ENCODE measurements at places on chromosomes 3 and 15.

GRCh38 chr3:147793841-147794240, 384.7 kb downstream of the ZIC1 start:
- DNase-seq = no peak

GRCh38 chr3:14319654-14320182, 82.7 kb upstream of the SLC6A6 start:
- peak; percentile 85 for DNase-seq

- no peak for DNase-seq
These were observed 569.6 kb upstream of the AGTR1 start for GRCh38 chr3:148128136-148128535.

DNA sequence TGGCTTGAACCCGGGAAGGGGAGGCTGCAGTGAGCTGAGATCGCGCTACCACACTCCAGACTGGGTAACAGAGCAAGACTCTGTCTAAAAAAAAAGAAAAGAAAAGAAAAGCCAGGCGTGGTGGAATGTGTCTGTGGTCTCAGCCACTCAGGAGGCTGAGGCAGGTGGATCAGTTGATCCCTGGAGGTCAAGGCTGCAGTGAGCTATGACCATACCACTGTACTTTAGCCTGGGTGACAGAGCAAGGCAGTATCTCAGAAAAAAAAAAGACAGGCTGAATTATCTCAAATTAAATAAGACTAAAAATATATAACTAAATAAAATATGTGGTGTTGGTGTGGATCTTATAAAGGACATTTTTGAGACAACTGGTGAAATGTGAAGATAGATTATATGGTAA, 20.6 kb downstream of the SMARCC1 start:
- no peak for DNase-seq

DNA sequence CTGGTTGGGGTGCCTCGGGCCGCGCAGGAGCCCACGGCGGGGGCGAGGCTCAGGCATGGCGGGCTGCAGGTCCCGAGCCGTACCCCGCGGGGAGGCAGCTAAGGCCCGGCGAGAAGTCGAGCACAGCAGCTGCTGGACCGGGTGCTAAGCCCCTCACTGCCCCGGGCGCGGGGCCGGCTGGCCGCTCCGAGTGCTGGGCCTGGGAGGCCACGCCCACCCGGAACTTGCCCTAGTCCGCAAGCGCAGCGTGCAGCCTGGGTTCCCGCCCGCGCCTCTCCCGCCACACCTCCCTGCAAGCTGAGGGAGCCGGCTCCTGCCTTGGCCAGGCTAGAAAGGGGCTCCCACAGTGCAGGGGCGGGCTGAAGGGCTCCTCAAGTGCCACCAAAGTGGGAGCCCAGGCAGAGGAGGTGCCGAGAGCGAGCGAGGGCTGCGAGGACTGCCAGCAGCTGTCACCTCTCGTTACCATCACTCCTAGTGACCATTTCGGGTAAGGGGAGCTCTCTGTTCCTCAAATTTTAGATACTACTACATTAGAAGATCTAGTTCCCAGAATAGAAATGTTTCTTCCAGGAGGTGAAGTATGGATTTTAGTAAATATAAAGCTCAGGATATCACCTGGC, 417.0 kb upstream of the AGTR1 start:
- DNase-seq = no peak

- no peak for DNase-seq
These were observed 137.9 kb upstream of the LIPC start for GRCh38 chr15:58293622-58294550.

- no peak for DNase-seq
These were observed 200.6 kb upstream of the ROBO1 start for GRCh38 chr3:79968418-79968817.

DNA sequence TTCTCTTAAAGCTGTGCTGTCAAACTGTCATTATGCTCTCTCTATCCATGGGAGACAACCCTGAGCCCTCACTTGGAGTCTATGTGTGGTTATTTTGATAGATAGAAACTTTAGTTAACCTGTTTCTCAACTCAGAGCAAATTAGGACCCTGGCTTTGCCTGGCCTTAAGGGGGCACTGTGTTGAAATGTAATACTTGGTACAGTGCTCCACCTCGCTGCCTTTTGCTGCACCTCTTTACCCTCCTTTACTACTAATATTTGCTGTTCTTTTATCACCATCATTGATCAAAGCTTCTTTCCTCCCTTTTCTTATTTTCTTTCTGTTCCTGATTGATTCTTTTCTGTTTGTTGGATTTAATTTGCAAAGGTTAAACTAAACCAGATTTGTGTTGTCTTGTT, 34.3 kb downstream of the STT3B start:
- DNase-seq = peak; percentile 41

GRCh38 chr15:25408428-25408827, 30.4 kb downstream of the UBE3A start:
- no peak for DNase-seq

DNA sequence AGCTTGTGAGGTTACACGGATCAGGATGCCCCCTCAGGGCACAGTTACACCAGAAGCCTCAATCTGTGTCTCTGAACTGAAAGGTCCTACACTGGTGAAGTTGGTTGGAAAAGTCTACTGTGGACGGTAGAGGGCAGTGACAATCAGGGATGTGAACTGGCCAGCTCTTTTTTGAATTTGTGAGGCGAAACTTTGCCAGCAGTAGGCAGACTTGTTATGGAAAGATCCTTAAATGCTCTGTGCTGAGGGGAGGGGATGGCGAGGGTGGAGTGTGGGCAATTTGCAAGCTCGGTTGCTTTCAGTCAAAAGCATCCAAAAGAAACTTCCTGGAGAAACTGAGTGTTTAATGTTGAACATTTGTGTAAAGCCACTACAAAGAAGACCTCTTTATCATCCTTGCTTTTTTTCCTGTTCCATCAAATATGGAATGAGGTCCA, 127.4 kb upstream of the ABHD17C start:
- DNase-seq = peak; percentile 59

GRCh38 chr3:170144437-170144843, 37.1 kb downstream of the PHC3 start:
- no peak for DNase-seq

DNA sequence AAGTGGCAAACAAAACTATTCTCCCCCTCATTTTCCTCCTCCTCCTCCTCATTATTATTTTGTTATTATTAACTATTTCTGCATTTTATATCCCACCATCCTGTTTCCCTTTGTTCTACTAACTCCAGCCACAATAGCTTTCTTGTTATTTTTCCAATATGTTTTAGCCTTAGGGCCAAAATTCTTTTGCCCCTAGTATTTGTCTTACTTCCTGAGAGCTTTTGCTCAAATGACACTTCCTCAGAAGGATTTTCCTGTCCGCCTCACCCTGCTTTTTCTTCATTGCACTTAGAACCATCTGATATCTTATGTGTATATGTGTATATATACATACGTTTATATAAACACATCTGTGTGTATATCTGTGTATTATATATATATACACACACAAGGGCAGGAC, 32.7 kb upstream of the NUDT16 start:
- no peak for DNase-seq

- DNase-seq = no peak
These were observed 607 bp downstream of the LCTL start for GRCh38 chr15:66565141-66565641.

DNA sequence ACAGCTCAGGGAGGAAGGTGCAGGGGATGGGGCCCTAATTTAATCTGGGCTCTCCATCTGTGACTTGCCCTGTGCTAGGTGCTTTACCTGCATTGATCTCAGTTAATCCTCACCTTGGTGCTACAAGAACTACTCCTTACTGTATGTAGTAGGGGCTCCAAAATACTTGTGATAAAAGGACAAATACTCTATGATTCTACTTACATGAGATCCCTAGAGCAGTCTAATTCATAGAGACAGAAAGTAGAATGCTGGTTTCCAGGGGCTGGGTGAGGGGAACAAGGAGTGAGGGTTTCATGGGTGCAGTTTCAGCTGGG, 67.2 kb downstream of the SLC6A1 start:
- no peak for DNase-seq

- no peak for DNase-seq
These were observed 19.2 kb upstream of the MGA start for GRCh38 chr15:41640985-41641384.

DNA sequence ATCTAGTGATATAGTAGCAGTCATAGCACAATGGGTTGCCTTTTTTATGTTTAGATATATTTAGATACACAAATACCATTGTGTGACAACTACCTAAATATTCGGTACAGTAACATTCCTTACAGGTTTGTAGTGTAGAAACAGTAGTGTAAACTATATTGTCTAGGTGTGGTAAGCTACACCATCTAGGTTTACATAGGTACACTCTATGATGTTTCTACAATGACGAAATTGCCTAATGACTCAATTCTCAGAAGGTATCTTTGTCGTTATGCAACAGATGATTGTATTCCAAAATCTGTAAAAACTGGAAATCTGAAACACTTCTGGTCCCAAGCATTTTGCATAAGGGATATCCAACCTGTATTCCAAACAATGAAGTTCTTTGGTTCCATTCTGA, 24.3 kb downstream of the PLOD2 start:
- DNase-seq = no peak

DNA sequence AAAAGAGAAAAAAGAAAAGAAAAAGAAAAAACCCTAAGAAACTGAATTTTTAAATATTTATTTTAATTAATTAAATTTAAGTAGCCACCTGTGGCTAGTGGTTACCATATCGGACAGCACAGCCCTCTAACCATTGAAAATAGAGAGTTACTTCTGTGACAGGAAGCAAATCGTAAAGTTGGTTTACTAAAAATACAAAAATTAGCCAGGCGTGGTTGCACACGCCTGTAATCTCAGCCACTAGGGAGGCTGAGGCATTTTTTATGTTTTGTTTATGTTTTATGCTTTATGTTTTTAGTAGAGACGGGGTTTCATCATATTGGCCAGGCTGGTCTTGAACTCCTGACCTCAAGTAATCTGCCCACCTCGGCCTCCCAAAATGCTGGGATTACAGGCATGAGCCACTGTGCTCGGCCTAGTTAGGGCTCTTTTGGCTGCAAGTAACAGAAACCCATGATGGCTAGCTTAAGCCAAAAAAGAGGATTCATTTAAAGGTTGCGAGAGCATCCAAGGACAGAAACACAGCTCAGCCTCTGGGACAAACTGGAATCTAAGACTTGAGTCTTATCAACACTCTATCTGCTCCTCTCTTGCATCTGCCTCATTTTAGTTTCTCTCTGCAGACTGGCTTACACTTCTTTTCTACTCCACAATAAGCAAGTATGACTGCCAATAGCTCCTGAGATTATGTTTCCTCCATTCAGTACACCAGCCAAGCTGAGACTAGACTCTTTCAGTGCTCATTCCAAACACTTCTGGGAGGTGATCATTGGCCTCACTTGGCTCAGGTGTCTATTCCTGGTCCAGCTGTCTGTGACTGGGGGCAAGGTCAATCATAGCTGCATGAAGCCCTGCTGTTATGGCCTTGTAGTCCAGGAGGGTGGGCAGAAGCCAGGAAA, 6.8 kb upstream of the SKIL start:
- DNase-seq = no peak

- no peak for DNase-seq
These were observed 718.5 kb upstream of the ARPP21 start for GRCh38 chr3:34920806-34921205.

GRCh38 chr3:171967932-171968678, 71.3 kb upstream of the FNDC3B start:
- DNase-seq = no peak

GRCh38 chr3:373193-373779, 176.7 kb downstream of the CHL1 start:
- DNase-seq = no peak

GRCh38 chr15:101498076-101498716, 8.7 kb upstream of the PCSK6 start:
- no peak for DNase-seq

DNA sequence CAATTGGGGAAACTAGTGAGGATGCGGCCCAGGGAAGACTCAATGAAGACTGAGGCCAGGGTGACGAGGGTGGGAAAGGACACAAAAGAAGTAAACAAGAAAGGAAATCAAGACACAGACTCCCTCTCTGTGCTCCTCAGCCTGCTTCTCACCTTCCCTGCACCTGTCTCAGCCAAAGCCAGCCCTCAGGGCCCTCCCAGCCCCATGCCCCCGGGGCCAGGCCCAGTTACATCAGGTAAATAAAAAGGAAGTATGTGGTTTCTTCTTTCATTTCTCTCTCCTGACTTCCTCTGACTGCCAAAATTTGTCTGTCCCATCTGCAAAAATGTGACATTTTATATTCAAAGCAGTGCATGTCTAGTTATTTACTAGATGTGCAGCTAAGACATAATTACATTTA, 328.0 kb downstream of the UACA start:
- DNase-seq = peak; percentile 51

- DNase-seq = no peak
These were observed 38.1 kb upstream of the SPPL2A start for GRCh38 chr15:50803479-50804180.

DNA sequence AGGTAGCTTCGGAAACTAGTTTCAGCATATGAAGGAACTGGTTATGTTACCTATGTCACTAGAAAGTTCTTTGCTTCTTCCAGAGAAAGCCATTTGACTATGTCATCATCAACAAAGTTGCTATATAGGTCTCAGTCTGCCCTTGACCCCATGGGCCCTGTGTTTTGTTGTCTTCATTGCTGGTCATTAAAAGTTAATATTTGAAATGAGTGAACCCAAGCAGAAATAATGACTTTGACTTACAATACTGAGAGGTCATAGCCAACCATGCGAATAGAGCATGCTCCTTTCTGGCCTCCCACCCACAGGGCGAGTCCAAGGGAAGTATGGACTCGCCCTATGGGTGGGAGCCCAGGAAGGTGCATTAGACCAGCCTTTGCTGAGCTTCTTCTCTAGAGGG, 40.9 kb downstream of the APH1B start:
- no peak for DNase-seq

GRCh38 chr15:77982127-77982490, 95.4 kb downstream of the TBC1D2B start:
- DNase-seq = no peak

GRCh38 chr3:178097576-178097975, 438.7 kb upstream of the KCNMB2 start:
- DNase-seq = no peak

DNA sequence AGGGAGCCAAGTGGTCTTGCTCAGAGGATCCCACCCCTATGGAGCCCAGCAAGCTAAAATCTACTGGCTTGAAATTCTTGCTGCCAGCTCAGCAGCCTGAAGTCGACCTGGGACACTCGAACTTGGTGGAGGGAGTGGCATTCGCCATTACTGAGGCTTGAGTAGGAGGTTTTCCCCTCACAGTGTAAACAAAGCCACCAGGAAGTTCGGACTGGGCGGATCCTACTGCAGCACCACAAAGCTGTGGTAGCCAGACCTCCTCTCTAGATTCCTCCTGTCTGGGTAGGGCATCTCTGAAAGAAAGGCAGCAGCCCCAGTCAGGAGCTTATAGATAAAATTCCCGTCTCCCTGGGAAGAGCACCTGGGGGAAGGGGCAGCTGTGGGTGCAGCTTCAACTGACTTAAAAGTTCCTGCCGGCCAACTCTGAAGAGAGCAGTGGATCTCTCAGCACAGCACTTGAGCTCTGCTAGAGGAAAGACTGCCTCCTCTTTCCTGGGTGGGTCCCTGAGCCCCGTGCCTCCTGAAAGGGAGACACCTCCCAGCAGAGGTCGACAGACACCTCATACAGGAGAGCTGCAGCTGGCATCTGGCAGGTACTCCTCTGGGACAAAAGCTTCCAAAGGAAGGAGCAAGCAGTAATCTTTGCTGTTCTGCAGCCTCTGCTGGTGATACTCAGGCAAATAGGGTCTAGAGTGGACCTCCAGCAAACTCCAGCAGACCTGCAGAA, 576.3 kb upstream of the NECTIN3 start:
- no peak for DNase-seq

All from Jurkat, Clone E6-1 (cell line).